Hypothalamus (tissue), 51 donors: ENCODE measurements at places on chromosomes 6 and 20.

DNA sequence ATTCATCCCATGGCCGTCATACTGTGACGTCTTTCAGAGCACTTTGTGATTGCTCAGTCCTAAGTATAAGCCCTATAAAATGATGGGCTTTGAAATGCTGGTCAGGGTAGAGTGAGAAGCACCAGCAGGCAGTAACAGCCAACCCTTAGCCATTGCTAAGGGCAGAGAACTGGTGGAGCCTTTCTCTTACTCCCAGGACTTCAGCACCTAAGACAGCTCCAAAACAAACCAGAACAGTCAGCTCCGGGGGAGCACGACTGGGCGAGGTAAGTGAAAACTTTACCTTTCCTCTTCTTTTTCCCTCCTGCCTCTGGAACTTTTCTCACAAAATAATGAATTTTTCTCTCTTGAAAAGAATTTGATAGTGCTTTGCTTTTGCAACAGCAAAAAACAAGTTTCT lies at the start of gene VIP:
Gene VIP (plus strand): TSS at position 104 of the 400 bp plus-strand sequence. CDS start 1,381 bp downstream, outside the sequence.
- no peak for DNase-seq

DNA sequence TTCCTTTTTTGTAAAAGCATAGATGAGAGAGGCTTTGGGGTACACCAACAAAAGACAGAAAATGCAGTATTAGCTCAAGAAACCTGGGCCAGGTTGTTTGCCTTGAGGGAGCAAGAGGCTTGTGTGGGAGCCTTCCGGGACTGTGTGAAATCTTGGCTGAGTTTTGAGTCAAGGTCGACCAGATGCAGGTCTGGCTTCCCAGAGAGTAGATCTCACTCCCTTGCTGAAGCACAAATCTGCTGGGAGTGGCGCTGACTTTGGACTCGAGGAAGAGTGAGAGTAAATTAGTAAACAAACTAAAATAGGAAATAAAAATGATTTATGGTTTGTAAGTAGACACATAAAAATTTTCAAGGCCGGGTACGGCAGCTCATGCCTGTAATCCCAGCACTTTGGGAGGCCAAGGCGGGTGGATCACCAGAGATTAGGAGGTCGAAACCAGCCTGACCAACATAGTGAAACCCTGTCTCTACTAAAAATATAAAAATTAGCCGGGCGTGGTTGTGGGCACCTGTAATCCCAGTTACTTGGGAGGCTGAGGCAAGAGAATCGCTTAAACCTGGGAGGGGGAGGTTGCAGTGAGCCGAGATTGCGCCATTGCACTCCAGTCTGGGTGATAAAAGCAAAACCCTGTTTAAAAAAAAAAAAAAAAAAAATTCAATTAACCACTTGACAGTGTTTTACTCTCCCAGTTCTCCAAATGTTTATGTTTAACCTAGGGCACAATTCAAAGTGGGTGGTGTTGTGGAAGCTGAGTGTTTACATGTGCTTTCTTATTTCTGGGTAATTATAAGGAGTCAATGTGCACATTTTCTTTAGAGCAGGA lies 27.7 kb upstream of the EDN1 start:
- no peak for DNase-seq

DNA sequence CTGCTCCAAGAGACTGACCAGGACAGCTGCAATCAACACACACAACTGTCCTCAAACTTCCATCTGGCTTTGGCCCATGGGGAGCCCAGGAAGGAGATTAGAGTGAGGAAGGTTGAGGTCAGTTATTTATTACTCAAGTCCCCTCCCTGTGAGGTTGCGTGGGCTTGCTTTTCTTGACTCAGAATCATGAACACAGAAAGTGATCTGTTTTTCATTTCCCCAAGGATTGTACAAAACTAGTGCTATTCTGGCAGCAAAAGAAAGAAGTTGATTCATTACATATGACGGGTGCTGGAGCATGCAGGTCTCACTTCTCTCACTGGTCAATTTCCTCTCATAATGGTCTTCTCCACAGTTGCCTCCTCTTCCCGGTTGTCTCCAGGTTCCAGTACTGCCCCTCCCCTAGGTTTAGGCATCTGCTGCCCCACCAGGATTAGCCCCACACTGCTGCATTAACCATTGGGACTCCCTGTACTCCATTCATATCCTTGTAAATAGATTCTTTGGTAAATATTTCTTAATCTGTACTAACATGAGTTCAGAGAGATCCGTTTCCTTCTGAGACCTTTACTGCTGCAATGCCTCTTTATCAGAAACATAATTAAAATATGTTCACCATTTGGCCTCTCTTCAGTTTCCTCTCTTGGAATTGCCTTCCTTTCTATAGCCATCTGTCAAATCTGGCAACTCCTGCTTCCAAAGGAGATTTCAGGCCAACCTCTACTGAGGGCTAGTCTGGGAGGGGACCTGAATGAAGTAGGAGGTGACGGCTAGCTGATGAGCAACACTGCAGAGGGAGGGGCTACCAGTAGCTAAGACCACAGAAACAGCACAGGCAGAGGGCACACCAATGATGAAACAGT lies 888.8 kb downstream of the QKI start:
- no peak for DNase-seq

GRCh38 chr6:21045135-21045700 lies 511.0 kb downstream of the CDKAL1 start:
- no peak for DNase-seq

GRCh38 chr20:57624124-57624523 lies 3.9 kb upstream of the ZBP1 start:
- no peak for DNase-seq

DNA sequence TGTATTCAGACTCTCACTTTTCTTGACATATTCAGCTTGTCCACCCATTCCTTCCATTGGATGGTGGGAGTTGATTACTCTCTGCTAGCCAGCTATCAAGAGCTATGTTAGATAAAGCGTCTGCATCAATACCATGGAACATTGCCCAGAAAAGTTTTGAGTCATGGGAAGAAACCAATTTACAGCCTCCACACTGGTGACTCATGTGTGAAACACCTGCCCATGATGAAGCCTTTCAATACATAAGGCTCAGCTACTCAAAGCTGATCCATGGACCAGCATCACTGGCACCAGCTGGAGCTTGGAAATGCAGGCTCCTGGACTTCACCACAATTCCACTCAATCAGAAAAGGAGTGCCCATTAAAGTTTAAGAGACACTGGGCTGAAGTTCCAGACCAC lies 16.1 kb downstream of the PLA2G7 start:
- DNase-seq = no peak
